ENCODE measurements at places on chromosomes 7 and 10.

- DNase-seq: no peak
These were observed 76.1 kb downstream of the ANK3 start for GRCh38 chr10:60313589-60313952.

DNA sequence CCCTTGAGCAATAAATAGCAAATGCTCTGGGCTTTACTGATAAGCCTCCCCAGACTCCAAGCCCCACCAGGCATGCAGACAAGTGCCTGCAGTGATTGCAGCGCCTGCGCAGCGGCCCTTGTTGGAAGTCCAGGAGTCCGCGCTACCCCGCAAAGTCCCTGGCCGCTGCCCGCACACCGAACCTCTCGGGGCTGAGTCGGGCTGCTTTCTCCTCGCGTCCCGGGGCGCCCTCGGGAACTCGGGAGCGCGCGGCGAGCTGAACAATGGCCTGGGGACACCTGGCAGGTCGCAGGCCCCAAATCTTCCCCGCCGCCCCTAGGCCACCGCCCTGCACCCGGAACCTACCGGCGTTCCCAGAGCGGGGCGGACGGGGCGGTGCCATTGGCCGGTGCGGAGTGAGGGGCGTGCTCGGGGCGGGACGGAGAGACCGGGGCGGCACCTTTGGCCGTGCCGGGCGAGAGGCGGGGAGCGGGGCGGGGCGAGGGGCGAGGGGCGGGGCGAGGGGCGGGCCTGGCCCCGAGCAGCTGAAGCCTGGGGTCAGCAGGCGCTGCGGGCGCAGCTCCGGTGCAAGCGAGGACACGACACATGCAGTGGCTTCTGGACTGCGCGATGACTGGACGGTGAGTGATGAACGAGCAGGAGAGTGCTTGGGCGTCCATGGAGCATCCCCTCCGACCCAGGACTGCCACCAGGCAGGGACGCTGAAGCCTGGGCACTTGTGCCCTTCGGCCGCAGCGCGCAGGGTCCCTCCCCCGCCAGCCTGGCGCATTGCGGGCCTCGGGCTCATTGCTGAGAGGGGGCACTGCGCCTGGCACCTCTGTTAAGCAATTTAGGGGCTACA, at the start of gene RASSF4:
TSS of gene RASSF4 (plus strand) at position 556 of the 841 bp plus-strand sequence. CDS start 10,401 bp downstream, outside the sequence.
- DNase-seq: peak; percentile 89

GRCh38 chr7:21967598-21968003, 21.9 kb upstream of the CDCA7L start:
- DNase-seq: no peak

- DNase-seq: peak; percentile 74
These were observed 64.6 kb upstream of the STEAP1B start for GRCh38 chr7:22564511-22565045.

- DNase-seq: no peak
These were observed 43.6 kb upstream of the BHLHA15 start for GRCh38 chr7:98167653-98168052.

DNA sequence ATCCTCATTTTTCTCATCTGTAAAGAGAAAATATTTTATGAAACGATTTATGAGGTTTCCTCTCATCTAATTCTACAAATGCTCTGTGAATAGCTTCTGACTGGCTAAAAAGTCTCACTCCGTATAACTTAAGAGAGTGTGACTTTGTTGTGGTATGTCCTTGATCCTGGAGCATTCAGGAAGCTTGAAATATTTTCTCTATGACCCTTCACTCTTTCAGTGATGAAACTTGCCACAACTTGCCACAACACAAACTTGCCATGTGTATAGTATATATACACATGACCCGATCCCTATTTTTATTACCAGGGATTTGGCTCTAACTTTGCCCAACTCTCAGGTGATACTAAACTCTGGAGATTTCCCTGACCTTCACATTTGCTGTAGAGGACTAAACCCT, 74.1 kb downstream of the TES start:
- DNase-seq: no peak

- no peak for DNase-seq
These were observed 66.1 kb downstream of the GNA12 start for GRCh38 chr7:2777898-2778535.

- DNase-seq: no peak
These were observed 18.7 kb downstream of the EDRF1 start for GRCh38 chr10:125738206-125738605.

- DNase-seq: no peak
These were observed 81.6 kb upstream of the ANLN start for GRCh38 chr7:36308031-36308430.

- no peak for DNase-seq
These were observed 188.4 kb upstream of the CACNA2D1 start for GRCh38 chr7:82631998-82632397.

DNA sequence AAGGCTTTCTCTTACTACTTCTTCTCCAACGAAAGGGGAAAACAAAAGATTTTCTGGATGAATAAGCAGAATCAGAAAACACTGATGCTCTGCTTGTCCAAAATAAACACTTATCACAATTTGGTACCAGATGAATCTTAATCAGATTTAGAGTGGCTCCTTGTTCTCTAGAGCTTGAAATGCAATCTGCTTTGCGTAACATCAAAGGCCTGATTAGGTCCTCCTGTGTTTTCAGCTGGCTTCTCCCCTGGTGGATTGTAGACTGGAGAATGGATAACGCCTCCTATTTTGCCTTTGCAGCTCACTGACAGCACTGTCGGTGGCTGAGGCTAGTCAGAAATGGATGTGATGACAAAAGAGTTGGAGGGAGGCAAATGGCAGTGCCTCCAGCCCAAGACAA, 91.2 kb downstream of the FAM13C start:
- no peak for DNase-seq

DNA sequence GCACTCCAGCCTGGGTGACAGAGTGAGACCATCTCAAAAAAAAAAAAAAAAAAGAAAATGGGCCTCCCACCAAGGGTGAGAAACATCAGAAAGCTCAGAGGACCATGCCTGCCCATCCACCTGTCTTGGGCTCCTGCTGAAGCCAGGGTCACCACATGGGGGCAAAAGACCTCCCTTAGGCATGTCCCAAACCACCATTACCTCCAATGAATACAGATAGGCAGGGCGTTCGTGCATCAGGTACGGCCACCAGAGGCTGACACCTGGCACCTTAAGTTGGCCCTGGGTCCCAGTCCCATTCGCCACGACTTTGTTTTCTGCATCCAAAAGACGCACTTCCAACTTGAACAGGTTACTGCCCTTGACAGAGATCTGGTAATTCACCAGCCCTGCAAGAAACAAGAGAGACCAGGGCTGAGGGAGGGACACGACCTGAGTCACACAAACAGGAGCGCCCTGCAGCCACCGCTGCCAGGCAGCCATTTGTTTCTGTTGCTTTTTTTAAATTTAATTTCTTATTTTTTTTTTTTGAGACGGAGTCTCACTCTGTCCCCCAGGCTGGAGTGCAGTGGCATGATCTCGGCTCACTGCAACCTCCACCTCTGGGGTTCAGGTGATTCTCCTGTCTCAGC, 6.1 kb downstream of the GUSB start:
- no peak for DNase-seq

DNA sequence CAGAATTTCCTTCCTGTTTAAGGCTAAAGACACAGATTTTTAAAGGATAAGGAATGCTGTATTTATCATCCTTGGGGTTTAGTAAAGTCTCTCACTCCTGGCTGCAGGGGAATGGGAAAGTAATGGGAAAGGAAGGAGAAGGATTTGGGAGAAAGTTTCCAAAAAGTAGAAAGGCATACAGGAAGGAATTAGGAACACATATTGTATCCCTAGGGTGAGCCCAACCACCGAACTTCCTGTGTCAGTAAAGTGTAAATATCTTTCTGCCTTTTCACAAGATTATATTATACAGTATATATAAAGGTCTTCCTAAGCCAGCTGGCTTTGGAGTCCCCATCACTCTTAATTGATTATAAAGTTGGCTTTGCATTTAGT, 12.0 kb upstream of the UBE2D1 start:
- DNase-seq: no peak

DNA sequence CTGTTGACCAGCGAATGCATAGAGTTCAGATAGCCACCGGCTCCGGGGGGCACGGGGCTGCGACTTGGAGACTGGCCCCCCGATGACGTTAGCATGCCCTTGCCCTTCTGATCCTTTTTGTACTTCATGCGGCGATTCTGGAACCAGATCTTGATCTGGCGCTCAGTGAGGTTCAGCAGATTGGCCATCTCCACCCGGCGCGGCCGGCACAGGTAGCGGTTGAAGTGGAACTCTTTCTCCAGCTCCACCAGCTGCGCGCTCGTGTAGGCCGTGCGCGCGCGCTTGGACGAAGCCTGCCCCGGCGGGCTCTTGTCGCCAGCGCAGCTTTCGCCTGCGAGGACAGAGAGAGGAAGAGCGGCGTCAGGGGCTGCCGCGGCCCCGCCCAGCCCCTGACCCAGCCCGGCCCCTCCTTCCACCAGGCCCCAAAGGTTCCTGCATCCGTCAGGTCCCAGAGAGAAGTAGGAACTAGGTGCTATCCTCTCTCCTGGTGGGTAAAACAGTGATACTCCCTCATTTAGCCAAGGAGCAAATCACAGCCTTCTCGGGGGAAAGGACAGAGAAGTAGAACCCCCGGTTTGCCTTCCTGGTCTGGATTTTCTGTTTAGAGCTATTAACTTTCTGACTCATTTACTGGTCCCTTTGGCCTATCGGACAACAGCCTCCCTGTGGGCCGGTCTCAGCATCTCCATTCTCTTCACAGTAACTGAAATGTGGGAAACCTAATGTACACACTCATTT, 6.1 kb upstream of the HOXA2 start:
- no peak for DNase-seq

DNA sequence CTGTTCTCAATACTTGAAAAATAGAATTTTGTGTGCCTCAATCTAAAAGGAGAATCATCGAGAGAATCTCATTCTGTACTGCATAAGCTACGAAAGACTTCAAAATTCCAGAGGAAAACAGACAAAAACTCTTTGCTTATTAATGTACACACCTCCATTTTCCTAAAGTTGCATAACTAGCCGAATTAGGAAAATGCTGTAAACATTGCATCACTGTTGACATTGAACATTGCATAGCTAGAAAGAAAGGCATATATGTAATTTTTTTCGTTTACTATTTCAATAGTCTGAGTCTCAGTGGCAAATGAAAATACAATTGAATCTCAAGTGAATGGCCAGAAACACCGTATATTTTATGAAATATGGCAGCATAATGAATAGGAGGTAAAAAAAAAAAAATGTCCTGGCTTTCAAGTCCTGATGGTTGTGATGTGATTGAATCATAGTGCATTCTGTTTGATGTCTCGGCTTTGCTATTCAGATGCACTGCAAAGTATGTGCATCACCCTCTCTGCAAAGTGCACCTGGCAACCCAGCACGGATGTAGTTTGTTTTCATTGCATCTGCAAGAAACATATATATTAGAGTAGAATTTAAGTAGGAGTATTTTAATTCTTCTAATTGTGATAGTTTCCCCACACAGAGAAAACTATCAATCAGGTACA, 196.7 kb downstream of the VTI1A start:
- no peak for DNase-seq

DNA sequence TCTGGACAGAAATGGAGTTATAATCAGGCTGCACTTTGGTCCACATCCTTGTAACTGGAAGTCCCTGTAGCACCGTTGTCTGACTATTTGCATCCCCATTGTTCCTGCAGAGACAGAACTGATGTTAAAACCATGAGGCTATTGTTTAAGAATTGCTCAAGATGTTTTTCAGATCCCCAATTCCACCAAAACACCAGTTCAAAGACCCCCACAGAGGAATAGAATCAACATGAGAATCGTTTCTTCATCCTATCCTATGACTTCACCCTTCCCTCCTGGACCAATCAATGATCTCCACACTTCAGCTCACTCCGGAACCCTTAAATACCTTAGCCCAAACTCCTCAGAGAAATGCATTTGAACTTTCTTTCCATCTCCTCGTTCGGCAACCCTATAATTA, 57.1 kb upstream of the GRID1 start:
- no peak for DNase-seq

DNA sequence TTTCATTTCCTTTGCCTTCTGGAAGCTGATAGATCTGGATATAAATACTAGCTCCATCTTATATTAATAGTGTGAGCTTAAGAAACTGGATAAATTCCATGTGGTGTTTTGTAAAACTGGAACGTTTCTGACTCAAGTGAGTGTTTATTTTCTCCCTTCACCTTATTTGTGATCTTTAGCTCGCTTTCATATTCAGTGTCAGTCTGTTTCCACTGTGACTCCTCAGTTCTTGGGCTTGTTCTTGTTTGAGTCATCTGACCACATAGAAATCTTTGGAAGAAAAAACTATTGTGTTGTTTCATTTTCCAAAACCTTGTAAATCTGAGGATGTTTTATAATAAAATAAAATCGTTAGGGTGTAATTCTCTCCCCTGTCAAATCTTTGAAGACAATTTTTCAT, 186.4 kb downstream of the POLR1F start:
- DNase-seq: peak; percentile 47

DNA sequence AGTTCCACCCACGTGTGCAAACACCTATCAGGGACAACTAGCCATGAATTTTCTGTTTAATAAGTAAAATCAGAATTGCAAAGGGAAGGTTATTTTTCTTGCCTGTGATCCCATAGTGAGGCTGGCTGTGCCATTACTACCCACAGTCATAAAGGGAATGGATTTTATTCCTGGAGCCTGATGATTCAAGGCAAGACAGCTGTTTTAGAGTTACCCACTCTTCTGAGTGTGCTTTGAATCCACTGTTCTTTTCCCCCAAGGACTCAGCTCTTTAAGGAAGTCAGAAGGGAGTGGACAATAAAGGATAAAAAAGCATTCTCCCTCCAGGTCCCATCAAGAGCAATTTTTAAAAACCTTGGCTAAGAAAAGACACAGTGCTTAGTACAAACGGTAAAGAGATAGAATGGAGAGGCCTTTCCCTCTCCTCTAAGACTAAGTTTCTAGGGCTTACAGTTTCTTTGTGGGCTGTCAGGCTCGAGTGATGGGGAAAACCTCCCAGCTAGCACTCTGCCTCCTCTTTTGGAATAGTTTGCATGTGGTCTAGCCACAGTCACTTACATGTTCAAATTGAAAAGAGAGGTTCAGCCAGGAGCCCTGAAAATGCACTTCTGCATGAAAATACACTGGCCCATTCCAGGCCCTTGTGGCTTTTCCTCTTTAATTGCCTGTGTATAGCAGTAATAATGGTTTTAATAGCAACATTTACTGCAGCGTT, 5.1 kb upstream of the LRRC4 start:
- DNase-seq: no peak

GRCh38 chr10:49071160-49071761, 44.1 kb downstream of the VSTM4 start:
- no peak for DNase-seq

GRCh38 chr7:21617916-21618390, 75.1 kb downstream of the DNAH11 start:
- peak; percentile 93 for DNase-seq

DNA sequence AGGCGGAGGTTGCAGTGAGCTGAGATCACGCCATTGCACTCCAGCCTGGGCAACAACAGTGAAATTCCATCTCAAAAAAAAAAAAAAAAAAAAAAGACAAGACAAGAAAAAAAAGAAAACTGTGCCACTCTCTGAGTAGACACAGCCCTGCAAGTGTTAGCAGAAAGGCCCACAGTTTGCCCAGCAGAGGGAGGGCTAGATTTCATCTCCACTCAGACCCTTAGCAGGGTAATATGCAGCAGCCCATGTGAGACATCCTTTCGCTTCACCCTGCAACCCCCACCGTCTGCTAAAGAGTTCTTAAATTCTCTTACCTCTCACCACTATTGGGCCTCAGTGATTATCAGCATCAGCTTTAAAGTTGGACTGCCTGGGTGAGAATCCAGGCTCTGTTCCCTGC, 38.2 kb downstream of the CTNNA3 start:
- no peak for DNase-seq

Data from SJSA1 (cell line).